Activated T-cell treated with anti-CD3 and anti-CD28 coated beads, Interleukin-2, amount 50 U/mL, for 48 hours (primary cell): ENCODE measurements at places on chromosomes 1 and 21.
A peak's percentile ranks its signal among the peaks of the same experiment; 100 is the strongest.

- DNase-seq, result no peak
Observed at GRCh38 chr1:90881034-90881433, 140.8 kb downstream of the ZNF644 start.

GRCh38 chr1:182968836-182969734 is 16.1 kb upstream of the SHCBP1L start:
- DNase-seq, result no peak

DNA sequence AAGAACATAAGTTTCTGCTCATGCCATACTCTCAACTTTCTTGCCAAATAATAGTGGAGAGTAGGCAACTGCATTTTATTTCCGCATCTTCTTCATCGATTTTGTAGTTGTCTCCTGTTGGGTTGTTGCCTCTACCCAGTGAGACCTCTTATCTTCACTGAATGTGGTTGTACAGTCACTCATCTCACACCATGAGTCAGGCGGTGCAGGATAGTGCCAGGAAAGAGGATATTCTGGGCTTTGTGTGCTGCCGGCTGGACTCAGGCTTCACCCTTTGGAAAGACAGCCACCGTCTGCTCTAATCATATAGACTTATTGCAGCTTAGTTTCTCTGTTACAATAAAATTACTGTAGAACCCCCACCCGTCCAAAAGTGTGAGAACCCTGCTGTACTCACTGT is 154.3 kb upstream of the USP24 start:
- no peak for DNase-seq

GRCh38 chr1:159300146-159300545 is 2.0 kb upstream of the FCER1A start:
- no peak for DNase-seq

GRCh38 chr1:2314273-2314802 is 77.0 kb downstream of the MORN1 start:
- no peak for DNase-seq

DNA sequence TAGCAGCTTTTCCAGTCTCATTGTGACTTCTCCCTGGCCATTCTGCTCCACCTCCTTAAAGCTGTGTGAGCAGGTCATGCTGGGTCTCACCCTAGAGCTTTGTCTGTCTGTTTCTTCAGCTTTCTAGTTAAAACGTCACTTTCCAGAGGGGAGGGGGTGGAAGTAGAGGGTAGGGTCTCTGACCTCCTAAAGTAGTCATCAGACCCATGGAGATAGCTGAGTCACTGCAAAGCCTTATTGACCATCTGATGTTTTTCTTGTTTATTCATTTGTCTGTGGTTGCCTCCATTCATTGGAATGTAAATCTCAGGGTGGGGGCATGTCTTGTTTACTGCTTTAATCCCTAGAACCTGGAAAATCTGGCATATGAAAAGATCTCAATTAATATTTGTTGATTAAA is 52.7 kb downstream of the ELF3 start:
- DNase-seq, result no peak

DNA sequence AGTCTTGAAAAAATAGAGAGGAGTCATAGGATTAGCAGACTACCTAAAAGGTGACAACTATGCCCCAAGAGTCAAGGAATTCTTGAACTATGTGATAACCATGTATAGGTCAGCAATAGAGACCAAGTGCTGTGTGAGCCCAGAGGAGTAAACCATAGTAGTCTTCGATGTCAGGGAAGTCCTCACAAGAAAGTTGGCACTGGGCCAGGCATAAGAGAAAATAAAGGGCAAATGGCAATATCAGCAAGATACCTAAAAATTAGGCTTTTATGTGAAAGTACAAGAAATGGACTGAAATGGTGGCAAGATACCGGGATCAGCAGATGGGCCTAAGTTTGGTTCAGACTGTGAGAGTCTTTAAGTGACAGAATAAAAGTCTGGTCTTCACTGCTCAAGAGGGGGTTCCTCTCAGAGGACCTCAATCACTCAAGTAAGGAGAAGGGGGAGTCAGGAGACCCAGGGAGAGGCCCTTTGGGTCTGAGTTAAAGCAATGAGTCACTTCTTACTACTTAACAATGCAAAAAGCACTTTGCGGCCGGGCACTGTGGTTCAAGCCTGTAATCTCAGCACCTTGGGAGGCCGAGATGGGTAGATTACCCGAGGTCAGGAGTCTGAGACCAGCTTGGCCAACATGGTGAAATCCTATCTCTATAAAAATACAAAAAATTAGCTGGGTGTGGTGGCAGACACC is 95.0 kb downstream of the TEX35 start:
- DNase-seq, result no peak

GRCh38 chr21:46265736-46266525 is 19.5 kb downstream of the MCM3AP start:
- no peak for DNase-seq

GRCh38 chr21:45336535-45336810 is 48.8 kb upstream of the POFUT2 start:
- no peak for DNase-seq

GRCh38 chr21:42363312-42363711 is 3.0 kb downstream of the TFF1 start:
- no peak for DNase-seq

DNA sequence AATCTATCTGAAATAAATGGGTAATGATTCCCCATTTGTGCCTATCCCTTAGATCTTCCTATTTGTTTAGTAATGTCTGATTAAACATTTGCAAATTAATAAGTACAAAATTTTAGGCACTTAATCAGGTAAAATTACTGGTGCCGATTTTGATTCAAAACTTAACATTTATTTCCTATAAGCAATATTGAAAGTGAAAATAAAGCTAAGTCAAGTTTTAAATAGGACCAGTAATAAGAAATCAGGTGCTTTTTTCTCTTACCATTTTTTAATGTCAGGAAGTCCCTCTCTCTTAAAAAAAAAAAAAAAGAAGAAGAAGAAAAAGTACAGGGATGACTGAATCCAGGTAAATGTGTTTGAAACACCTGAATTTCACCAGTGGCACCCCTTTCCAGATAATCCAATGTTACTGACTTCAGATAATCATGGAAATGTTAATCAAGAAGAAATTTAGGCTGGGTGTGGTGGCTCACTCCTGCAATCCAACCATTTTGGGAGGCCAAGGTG is 836 bp upstream of the GBP4 start:
- no peak for DNase-seq

GRCh38 chr21:17539323-17539722 is 26.5 kb downstream of the CXADR start:
- DNase-seq, result no peak

DNA sequence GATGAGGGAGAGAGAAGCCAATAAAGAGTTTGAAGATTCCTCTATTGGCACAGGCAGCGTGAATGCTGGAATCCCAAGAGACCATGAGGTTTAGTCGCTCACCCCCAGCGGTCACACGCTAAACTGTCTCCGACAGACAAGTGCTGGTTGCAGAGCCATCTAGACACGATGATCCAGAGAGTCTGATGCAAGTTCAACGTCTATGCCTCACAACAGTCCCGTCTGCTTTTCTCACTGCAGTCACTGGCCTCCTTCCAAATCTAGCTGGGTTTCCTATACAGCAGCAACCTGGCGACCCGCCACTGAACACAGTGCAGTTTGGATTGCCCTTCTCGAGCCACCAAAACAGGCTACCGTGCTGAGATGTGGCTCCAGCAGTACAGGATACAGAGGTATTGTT is 98.6 kb upstream of the KRTAP19-8 start:
- DNase-seq, result no peak

- no peak for DNase-seq
Observed at GRCh38 chr1:179208681-179209477, 20.6 kb downstream of the ABL2 start.

- DNase-seq, result no peak
Observed at GRCh38 chr1:227661495-227661894, 73.6 kb downstream of the JMJD4 start.

DNA sequence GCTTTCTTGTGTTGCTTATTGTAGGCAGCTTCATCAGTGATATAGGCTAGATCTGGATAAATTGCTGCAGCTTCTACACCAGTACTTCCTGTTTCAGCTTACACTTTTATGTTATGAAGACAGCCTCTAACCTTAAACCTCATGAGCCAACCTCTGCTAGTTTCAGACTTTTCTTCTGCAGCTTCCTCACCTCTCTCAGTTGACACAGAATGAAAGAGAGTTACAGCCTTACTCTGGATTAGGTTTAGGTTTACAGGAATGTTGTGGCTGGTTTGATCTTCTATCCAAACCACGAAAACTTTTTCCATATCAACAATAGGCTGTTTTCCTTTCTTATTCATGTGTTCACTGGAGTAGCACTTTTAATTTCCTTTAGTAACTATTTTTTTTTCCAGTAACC is 76.9 kb upstream of the RNPC3 start:
- DNase-seq, result no peak

DNA sequence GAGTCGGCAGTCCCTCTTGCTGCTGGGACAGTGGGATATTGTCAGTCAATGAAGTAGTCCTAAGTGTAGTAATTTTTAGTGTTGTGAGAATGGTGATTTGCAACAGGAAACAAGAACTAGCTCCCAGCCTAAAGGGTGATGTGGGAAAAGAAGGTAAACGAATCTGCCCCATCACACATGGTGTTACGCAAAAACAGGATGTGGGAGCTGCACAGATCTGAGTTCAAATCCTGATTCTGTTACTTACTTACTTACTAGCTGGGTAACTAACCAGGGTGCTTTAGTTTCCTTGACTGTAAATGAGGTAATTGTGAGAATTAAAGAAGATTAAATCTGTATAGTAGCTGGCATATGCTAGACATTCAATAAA is 22.3 kb downstream of the NAV1 start:
- no peak for DNase-seq

DNA sequence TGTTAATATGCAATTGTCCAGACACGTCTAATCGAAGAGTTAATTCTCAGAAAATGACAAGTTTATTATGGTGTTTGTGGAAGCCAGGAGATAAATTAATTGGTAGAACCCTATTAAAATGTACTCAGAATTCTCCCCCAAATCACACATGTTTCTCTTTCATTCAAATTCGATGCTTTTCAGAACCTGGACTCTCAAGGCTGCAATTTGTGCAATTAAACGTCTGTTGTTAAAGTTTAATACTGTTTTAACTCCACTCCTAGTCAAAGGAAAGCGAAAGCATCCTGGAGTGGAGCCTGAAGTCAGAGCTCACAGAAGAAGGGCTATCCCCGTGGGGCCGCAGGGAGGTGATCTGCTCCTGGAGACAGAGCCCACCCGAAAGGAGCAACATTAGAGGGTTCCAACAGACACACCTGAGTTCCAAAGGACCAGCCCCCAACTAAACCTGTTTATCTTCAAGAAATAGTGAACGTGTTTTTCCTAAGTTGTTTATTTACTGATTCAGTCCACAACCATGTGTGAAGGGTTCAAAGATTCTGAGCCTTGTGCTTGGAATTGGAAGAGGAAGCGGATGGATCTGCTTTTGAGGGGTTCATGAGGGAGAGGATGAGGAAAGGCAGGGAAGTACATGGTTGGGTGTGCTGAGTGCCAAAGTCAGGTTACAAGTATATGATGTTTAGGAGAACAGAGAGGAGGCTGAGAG is 68.0 kb upstream of the AKT3 start:
- DNase-seq, result no peak

DNA sequence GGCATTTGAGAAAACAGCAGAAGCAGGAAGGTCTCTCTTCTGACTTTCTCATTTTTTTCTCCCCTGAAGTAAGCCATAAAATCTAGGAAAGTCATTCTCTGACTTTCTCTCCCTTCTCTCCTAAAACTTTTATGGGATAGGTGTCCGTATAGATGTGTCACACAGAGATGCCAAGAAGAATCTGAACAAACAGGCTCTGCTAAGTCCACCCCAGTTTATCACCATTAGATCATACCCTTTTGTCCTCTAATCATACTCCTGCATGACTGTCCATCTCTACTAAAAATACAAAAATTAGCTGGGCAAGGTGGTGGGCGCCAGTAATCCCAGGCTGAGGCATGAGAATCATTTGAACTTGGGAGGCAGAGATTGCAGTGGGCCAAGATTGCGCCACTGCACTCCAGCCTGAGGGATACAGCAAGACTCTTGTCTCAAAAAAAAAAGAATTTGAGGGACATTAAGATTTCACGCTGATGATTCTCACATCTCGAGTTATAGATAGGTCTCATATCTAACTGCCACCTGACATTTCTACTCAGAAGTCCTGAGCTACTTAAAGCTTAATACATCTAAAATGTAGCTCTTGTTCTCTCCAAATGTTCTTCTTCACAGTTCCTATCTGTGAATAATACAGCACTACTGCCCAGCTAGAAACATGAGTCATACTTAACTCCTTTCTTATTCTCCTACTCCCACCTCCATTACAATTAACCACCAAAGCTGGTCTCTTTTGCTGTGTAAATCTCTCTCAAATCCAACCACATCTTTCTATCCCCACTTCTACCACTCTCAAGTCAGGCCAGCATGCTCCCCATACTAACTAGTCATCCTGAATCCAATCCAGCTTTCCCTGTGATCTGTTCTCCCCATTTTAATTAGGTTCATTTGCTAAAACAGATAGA is 47.7 kb downstream of the ZNF644 start:
- DNase-seq, result no peak

- DNase-seq, result peak; percentile 84
Observed at GRCh38 chr1:209565759-209566678, 17.5 kb upstream of the CAMK1G start.

DNA sequence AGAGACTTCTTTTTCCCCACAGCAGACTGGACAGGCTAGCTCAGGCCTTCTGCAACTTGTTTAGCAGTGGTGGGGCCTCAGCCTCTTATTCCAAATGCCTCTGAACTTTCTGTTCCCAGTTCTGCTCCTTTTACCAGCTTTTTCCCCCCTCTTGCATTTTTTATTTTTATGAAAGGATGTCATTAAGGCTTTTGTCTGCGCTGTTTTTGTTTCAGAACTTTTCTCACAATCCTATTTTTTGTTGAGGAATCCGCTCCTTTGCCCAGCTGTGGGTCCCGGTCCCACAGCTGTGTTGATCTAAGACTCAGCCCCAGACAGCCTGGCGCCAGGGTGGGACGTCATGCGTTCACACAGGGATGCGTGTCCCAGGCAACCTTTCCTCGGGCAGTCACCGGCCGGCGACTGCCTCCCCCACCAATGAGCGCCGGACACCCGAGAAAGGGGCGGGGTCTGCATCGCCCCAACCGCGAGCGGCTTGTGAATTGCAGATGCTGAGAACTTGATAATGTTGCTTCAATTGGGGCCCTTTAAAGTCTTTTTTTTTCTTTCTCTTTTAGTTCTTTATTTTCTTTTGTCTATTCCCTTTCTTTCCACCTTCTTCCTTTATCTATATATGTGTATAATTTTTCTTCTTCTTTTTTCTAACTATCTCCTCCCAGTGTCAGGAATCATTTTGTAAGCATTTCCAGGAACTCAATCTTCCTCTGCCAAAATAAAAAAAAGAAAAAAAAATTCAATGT is 3.0 kb upstream of the ID3 start:
- peak; percentile 39 for DNase-seq

DNA sequence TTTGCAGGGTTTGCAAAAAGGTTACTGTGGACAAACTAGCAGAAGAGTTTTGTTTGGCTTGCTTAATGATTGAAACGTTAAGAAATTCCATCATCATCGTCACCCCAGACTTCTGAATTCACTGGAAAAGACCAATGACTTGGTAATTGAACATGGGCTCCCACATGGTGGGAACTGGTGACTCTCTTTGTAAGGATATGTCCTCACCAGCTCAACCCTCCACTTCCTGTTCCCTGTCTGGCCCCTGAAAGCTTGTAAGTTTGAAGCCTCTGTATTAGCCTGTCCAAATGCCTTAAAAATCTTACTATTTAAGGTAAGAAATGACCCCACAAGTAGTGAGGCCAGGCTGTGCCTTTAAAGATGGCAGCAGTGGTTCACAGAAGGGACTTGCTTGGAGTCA is 9.7 kb downstream of the SYT6 start:
- no peak for DNase-seq
